Activated CD4-positive, alpha-beta T cell treated with anti-CD3 and anti-CD28 coated beads, Interleukin-2, amount 10 ng/mL, durations not matched to agents 7 days and 5 days (primary cell): ENCODE measurements at places on chromosomes 6 and 20.

DNA sequence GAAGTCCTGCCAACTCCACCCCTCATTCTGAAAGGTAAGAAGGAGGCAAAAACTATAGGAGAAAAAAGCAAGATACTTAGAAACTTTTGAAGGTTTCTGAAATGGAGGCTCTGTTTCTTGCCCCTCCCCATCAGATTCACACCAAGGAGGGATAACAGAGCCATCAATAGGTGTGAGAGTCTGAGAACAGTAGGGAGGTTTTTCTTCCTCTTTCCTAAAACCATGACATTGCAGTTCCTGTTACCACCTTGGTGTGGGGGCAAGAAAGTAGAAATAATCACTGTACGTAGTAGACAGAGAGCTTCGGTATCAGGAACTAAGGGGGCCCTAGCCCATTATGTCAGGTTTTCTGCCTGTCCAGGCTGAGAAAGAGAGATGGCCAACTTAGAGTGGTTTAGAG is 333.3 kb upstream of the SYNCRIP start:
- no peaks in the 10 kb centered on the region for H3K36me3 ChIP-seq
- DNase-seq = no peak
- H3K4me3 ChIP-seq = no peak overlapping the region
- no peaks in the 10 kb centered on the region for H3K4me1 ChIP-seq
- H3K27ac ChIP-seq = no peak overlapping the region
- no peaks in the 10 kb centered on the region for H3K27me3 ChIP-seq

GRCh38 chr6:168216751-168217191 is 102.8 kb downstream of the DACT2 start:
- H3K27ac ChIP-seq = no peak overlapping the region
- no peaks in the 10 kb centered on the region for H3K27me3 ChIP-seq
- DNase-seq = no peak
- peaks cover 6% of the 10 kb centered on the region for H3K4me1 ChIP-seq

GRCh38 chr6:100314186-100314585 is 150.5 kb downstream of the SIM1 start:
- no peak for DNase-seq
- H3K27me3 ChIP-seq = peaks cover 2% of the 10 kb centered on the region
- H3K36me3 ChIP-seq = no peaks in the 10 kb centered on the region
- no peak overlapping the region for H3K4me3 ChIP-seq
- H3K27ac ChIP-seq = no peak overlapping the region

DNA sequence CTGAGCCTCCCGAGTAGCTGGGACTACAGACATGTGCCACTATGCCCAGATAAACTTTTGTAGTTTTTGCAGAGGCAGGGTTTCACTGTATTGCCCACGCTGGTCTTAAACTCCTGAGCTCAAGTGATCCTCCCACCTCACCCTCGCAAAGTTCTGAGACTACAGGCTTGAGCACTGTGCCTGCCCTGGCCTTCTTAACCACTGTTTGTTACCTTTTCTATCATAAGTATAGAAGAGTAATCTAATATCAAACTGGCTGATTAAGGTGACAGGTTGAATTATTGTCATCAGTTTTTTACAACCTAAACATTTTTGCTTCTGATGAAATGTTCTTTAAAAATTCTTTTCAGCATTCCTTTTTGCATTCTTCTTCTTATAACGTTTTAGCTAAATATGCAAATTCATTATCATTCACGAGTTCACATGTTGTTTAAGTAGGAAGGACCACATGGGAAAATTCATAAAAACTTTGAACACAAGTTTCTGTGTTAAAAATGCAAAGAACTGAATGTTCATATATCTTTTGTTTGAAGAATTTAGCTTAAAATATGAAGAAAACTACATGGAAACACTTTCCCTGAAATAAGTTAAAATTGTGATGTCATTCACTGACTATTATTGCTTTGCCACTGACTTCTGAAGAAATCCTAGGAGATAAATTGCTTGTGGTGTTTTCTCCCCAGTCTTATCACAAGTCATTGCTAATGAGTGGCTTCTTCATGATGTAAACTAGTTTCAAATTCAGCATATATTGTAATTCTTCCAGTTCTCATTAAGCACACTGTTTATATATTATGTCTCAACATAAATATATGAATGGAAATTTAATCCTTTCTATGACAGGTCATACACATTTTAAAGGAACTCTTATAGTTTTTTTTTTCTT is 106.7 kb downstream of the ADGRB3 start:
- H3K4me3 ChIP-seq = no peak overlapping the region
- H3K4me1 ChIP-seq = peaks cover 9% of the 10 kb centered on the region
- H3K27ac ChIP-seq = no peak overlapping the region
- no peak for DNase-seq

GRCh38 chr20:51735728-51736600 is 32.2 kb downstream of the ATP9A start:
- H3K4me3 ChIP-seq = no peak overlapping the region
- no peak for DNase-seq
- no peaks in the 10 kb centered on the region for H3K4me1 ChIP-seq
- no peak overlapping the region for H3K27ac ChIP-seq
- no peaks in the 10 kb centered on the region for H3K36me3 ChIP-seq
- H3K27me3 ChIP-seq = no peaks in the 10 kb centered on the region

GRCh38 chr6:43292341-43292740 is 5.7 kb upstream of the SLC22A7 start:
- H3K36me3 ChIP-seq = no peaks in the 10 kb centered on the region
- peaks cover 8% of the 10 kb centered on the region for H3K27me3 ChIP-seq
- no peaks in the 10 kb centered on the region for H3K4me1 ChIP-seq

DNA sequence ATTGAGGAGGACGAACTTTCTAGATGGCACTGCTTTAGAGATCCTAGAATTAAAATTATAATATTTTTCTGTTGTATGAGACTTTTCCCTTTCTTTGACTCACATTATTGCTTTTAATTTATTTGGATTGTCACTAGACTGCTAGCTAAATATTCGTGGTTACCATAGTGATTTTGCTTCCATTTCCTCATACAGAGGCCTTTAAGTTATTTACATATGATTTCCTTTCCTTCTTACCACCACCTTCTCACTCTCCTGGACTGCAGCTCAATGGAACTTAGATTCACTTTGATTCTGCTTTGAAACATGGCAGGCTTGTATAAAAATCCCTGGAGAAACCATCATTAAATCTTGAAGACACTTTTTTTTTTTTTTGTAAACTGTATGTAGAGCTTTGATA is 222.9 kb downstream of the LAMA2 start:
- no peaks in the 10 kb centered on the region for H3K4me1 ChIP-seq
- no peak overlapping the region for H3K27ac ChIP-seq
- no peaks in the 10 kb centered on the region for H3K27me3 ChIP-seq
- no peak overlapping the region for H3K4me3 ChIP-seq
- no peak for DNase-seq

- H3K4me3 ChIP-seq = no peak overlapping the region
- H3K36me3 ChIP-seq = no peaks in the 10 kb centered on the region
- peaks cover 7% of the 10 kb centered on the region for H3K27me3 ChIP-seq
- peaks cover 9% of the 10 kb centered on the region for H3K4me1 ChIP-seq
These were observed 69.2 kb downstream of the MRPL14 start for GRCh38 chr6:44057931-44058616.

DNA sequence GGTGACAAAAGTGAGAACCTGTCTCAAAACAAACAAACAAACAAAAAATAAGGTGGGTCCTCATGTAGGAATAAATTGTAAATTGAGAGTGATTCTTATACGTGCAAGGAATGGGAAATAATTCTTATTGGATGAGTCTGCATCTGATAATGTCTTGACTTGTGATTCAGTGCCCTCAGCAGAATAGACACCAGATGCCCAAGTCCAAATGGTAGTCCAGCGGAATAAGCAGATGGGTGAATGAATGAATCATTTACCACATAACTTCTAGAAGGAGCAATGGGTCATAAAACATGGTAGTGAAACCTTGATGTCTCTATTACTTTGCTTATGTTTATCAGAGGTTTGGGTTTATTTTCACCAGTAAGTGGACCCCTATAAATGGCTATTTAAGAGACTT is 747.7 kb downstream of the PHF3 start:
- H3K4me1 ChIP-seq = no peaks in the 10 kb centered on the region

- H3K4me1 ChIP-seq = peaks cover 44% of the 10 kb centered on the region
- no peak for DNase-seq
- H3K36me3 ChIP-seq = no peaks in the 10 kb centered on the region
- peaks cover 42% of the 10 kb centered on the region for H3K27me3 ChIP-seq
- no peak overlapping the region for H3K4me3 ChIP-seq
- H3K27ac ChIP-seq = no peak overlapping the region
These were observed 6.1 kb upstream of the ULBP3 start for GRCh38 chr6:150075034-150075421.

DNA sequence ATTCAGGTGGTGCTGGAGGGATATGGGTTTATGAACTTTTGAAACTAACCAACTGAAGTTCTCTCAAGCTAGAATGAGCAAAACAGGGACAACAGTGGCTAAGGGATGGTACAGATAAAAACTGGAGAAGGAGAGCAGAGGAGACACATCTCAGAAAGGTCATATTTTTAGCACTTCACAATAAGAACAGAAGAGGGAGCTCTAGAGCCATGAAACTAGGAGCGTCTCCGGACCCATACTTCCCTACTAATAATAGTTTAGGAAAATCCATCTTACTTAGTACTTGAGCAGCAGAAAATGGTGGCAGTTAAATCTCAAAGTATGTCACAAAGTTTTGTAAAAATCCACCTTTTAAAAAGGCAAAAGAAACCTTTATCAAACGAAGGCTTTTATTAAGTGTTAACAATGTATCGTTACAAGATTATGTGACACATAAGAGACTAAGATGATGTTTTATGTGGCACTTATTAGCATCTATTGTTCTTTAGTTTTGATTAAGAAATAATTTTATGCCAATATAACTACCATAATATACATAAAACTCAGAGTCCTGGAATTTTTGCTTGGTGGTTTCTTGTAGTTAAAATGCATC is 278.6 kb downstream of the TBC1D32 start:
- no peaks in the 10 kb centered on the region for H3K27me3 ChIP-seq
- no peaks in the 10 kb centered on the region for H3K36me3 ChIP-seq
- no peaks in the 10 kb centered on the region for H3K4me1 ChIP-seq
- H3K4me3 ChIP-seq = no peak overlapping the region

GRCh38 chr6:158376631-158377081 is 64.4 kb downstream of the TULP4 start:
- H3K27ac ChIP-seq = no peak overlapping the region
- no peak for DNase-seq
- H3K36me3 ChIP-seq = no peaks in the 10 kb centered on the region
- no peak overlapping the region for H3K4me3 ChIP-seq

- H3K36me3 ChIP-seq = no peaks in the 10 kb centered on the region
- DNase-seq = no peak
- no peaks in the 10 kb centered on the region for H3K4me1 ChIP-seq
- no peaks in the 10 kb centered on the region for H3K27me3 ChIP-seq
These were observed 199.0 kb downstream of the PRKN start for GRCh38 chr6:162528538-162528937.

- H3K4me1 ChIP-seq = no peaks in the 10 kb centered on the region
- no peak overlapping the region for H3K4me3 ChIP-seq
- H3K27me3 ChIP-seq = no peaks in the 10 kb centered on the region
- no peak for DNase-seq
- H3K36me3 ChIP-seq = no peaks in the 10 kb centered on the region
These were observed 8.5 kb downstream of the SLC2A10 start for GRCh38 chr20:46717818-46718541.

DNA sequence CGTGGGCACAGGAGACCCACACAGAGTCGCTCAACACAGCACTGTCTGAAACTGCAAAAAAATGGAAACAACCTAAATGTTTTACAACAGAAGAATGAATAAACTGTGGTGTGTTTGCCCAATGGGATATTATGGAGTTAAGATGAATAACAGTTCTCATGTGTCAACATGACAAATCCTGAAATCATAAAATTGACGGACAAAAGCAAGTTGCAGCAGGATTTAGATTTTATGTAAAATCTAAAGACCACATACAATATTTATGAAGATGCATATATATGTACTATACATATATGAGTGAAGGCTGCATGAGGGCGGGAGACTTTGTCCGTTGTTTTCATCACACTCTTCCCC is 79.7 kb downstream of the GRM4 start:
- H3K4me3 ChIP-seq = no peak overlapping the region
- no peaks in the 10 kb centered on the region for H3K27me3 ChIP-seq
- no peak overlapping the region for H3K27ac ChIP-seq
- DNase-seq = no peak

DNA sequence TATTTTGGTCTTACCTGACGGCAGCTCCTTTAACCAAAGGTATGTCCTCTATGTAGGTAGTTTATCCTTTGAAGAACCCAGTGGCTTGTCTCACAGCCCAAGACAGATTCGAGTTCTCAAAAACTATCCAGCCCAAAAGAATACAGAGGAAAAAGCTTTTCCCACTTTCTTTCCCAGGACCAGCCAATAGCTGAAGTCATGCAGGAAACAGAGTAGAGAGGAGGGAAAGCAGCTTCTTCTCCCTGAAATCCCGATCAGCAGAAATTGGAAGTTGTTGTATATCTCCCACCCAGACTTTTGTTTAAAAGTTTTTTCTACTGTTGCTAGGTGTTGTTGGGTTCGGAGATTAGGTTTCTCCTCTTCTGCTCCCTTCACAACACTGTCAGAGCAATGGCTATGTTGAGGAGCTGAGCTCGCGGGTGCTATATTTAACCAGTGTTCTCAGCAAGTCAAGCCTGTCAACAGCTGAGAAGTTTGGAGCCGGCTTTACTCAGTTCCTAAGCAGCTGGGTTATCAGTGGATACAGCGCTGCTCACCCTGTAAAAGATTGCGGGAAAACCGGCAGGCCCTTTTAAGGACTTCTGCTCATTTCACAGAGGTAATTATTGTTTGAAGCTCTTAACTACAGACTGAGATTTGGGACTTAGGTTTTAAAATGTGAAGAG is at the start of gene FILIP1:
Gene FILIP1 (minus strand): TSS at position 401 of the 665 bp plus-strand sequence. CDS start 78,828 bp downstream, outside the sequence.
- no peak within 1 kb of the TSS for H3K27ac ChIP-seq
- no peaks in the 10 kb centered on the region for H3K36me3 ChIP-seq
- H3K4me3 ChIP-seq = no peak within 1 kb of the TSS
- no peak for DNase-seq

GRCh38 chr6:34696189-34696738 is 303 bp downstream of the ILRUN start:
- H3K27me3 ChIP-seq = no peaks in the 10 kb centered on the region
- H3K4me1 ChIP-seq = peaks cover 43% of the 10 kb centered on the region
- DNase-seq = no peak
- peaks cover 17% of the 10 kb centered on the region for H3K36me3 ChIP-seq

GRCh38 chr6:151561238-151561637 is 67.4 kb downstream of the CCDC170 start:
- H3K4me3 ChIP-seq = no peak overlapping the region
- no peaks in the 10 kb centered on the region for H3K4me1 ChIP-seq
- H3K27me3 ChIP-seq = peaks cover 3% of the 10 kb centered on the region
- H3K27ac ChIP-seq = no peak overlapping the region
- DNase-seq = no peak
- H3K36me3 ChIP-seq = no peaks in the 10 kb centered on the region

DNA sequence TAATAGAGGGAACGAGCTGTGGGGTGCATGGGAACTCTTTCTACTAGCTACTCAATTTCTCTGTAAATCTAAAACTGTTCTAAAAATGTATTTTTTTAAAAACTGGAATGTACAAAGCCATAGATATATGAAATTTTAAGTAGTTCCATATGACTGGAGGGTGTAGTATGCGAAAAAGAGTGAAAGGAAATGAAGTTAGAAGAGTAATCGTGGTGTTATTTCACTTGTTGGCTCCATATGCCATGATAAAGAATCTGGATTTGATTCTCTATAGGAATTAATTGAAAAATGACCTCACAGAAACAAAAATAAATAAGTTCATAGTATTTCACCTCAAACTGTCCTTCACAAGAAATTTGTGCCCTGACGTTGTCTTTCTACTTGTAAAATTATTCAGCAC is 500.2 kb downstream of the TENT5A start:
- no peak for DNase-seq
- H3K27ac ChIP-seq = no peak overlapping the region
- H3K36me3 ChIP-seq = no peaks in the 10 kb centered on the region
- H3K4me1 ChIP-seq = no peaks in the 10 kb centered on the region
- H3K4me3 ChIP-seq = no peak overlapping the region
- no peaks in the 10 kb centered on the region for H3K27me3 ChIP-seq
